ENCODE measurements at places on chromosomes 16 and 17. TPM values are rescaled to one million over a fixed set of nuclear protein-coding genes. Genes with fewer than 3 reads are reported as not detected.
A peak's percentile ranks its signal among the peaks of the same experiment; 100 is the strongest.

DNA sequence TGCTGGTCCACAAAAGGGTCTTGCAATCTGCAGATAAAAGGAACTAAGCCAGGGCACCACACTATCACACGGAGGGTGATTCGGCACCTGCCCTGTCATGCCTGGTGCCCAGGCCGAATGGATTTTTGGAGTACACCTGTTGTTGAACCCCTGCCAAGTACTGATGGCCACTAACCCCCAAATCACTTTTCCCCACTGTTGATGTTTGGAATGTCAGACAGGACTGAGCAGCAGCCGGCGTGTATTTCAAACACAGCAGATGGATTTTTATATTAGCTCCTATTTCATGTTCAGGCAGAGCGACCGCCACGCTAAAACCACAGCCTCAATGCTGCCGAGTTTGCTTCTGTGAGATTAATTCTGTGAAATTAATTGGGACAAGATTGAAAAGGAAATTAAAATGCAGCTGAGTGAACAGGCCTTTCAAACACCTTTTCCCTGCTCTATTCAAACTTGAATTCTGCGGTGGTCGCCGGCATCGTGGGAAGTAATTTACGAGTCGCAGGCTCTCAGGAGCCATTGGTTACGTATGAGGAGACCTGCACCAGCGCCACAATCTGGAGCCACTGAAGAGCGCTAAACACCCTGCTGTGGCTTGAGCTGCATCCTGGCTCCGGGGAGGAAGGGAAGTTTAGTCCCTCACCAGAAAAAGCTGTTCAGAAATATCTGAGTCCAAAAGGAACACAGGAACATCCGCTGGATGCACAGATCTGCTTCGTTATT lies 48.5 kb downstream of the SNX11 start:
- no peak for DNase-seq

DNA sequence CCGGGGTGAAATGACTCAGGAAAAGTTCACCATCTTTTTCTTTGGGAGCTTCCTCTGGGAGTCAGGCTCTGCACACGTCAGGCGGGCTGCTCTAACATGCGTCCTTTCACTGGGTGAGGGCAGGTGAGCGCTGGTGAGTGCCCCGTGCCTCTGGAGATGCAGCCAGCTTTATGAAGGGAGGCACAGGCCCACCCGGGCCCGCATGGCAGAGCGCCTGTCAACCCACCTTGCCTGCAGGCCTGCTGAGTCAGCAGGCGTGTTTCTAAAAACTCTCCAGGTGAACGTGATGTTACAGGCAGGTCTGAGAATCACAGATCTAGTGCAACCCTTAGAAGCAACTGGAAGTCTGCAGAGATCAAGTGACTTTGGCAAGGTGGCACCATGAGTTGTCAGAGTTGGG lies 18.4 kb downstream of the MAP1LC3B start:
- no peak for DNase-seq

GRCh38 chr17:17425005-17425404 lies 51.8 kb upstream of the MED9 start:
- no peak for DNase-seq

- no peak for DNase-seq
Measured at GRCh38 chr16:85625485-85626117, 12.5 kb downstream of the GSE1 start.

- peak; percentile 78 for DNase-seq
Measured at GRCh38 chr17:81142301-81143199, 22.8 kb upstream of the PVALEF start.

GRCh38 chr16:81138831-81139557 lies 42.8 kb upstream of the GCSH start:
- DNase-seq, result no peak

DNA sequence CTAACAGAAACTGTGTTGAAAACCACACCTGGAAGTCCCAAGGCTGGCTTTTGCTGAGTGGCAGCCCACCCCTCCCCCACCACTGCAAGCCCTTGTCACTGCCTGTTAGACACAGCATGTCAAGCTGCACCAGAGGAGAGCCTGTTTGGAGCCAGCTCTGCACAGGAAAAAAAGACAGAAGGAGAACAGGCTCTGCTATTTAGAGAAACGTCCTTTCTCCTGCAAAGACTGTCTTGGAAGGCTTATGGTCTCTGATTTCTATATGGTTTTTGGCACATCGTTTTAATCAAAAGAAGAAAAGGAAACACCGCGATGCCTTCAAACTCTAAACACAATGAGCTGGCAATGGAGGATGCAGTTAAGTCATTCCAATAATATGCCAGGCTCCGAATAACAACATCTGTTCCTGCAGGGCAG lies 275.5 kb downstream of the MAP2K4 start:
- DNase-seq, result no peak

The NTN1 gene
- total RNA-seq, result not detected

The TNK1 gene
- total RNA-seq, result 2.1 TPM

The CCDC144A gene
- 0.47 TPM for total RNA-seq

- DNase-seq, result no peak
Measured at GRCh38 chr17:59652119-59652518, 32.4 kb downstream of the CLTC start.

- no peak for DNase-seq
Measured at GRCh38 chr16:83802135-83802534, 5.6 kb upstream of the HSBP1 start.

- no peak for DNase-seq
Measured at GRCh38 chr17:78019367-78019975, 61.0 kb downstream of the TNRC6C start.

The TBC1D28 gene
- not detected for total RNA-seq

DNA sequence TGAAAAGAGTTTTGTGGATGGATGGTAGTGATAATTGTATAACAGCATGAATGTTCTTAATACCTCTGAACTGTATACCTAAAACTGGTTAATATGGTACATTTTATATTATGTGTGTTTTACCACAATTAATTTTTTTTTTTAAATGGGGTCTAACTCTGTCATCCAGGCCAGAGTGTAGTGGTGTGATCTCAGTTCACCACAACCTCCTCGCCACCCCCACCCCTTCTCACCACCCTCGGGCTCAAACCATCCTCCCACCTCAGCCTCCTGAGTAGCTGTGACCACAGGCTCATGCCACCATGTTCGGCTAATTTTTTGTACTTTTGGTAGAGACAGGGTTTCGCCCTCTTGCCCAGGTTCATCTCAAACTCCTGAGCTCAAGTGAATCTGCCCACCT lies 123.2 kb downstream of the CDRT15L2 start:
- DNase-seq, result no peak

- DNase-seq, result peak; percentile 35
Measured at GRCh38 chr16:9903-10665, 43.3 kb downstream of the POLR3K start.

GRCh38 chr17:15935891-15936290 lies 9.0 kb upstream of the ADORA2B start:
- no peak for DNase-seq

The CCL13 gene
- not detected for total RNA-seq

The CBX2 gene
- total RNA-seq, result 16.5 TPM

- no peak for DNase-seq
Measured at GRCh38 chr17:9805769-9806168, 14.4 kb upstream of the DHRS7C start.

The UTS2R gene
- not detected for total RNA-seq

GRCh38 chr17:77101521-77102410 lies 39.0 kb upstream of the SEC14L1 start:
- no peak for DNase-seq

The TMEM100 gene
- not detected for total RNA-seq

The CCL18 gene
- not detected for total RNA-seq

- DNase-seq, result no peak
Measured at GRCh38 chr17:46020998-46021397, 21.9 kb downstream of the STH start.

The PRSS53 gene
- total RNA-seq, result 5.3 TPM

The ADGRG3 gene
- total RNA-seq, result not detected

DNA sequence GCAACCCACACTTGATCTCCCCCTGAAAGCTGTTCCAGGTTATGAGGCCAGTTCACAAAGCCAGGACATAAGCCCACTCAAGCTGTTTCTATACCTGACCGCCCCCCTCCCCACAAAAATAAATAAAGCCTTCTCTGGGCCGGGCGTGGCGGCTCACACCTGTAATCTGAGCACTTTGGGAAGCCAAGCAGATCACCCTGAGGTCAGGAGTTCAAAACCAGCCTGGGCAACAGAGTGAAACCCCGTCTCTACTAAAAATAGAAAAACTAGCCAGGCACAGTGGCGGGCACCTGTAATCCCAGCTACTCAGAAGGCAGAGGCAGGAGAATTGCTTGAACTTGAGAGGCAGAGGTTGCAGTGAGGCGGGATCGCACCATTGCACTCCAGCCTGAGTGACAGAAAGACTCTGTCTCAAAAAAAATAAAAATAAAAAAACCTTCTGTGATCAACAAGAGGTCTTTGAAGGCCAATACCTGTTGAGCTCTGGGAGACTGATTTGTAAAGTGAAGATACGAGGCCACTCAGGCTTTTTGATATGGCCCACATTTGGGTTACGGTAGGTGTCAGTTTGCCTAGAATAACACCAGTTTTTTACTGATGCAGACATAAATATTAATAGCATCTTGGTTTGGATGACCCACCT lies 2.2 kb downstream of the KDM8 start:
- no peak for DNase-seq

GRCh38 chr17:75707079-75707571 lies 14.1 kb upstream of the ITGB4 start:
- no peak for DNase-seq

- peak; percentile 78 for DNase-seq
Measured at GRCh38 chr17:68437979-68438822, 19.1 kb downstream of the WIPI1 start.

The KRTAP1-1 gene
- not detected for total RNA-seq

DNA sequence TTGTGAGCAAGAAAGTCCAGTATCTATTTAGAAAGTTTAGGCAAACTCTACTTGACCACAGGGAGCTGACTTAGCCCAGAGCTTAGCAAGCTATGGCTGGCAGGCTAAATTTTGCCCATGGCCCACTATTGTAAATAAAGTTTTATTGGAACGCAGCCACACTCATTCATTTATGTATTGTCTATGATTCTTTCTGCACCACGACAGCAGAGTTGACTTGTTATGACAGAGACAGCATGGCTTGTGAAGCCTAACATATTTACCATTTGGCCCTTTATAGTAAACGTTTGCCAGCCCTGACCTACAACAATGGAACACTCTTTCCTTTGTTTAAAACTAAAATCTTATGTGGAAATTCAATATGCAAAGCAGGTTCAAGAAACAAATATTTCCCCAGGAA lies 100.0 kb upstream of the ZFHX3 start:
- no peak for DNase-seq

The CDRT15 gene
- not detected for total RNA-seq

DNA sequence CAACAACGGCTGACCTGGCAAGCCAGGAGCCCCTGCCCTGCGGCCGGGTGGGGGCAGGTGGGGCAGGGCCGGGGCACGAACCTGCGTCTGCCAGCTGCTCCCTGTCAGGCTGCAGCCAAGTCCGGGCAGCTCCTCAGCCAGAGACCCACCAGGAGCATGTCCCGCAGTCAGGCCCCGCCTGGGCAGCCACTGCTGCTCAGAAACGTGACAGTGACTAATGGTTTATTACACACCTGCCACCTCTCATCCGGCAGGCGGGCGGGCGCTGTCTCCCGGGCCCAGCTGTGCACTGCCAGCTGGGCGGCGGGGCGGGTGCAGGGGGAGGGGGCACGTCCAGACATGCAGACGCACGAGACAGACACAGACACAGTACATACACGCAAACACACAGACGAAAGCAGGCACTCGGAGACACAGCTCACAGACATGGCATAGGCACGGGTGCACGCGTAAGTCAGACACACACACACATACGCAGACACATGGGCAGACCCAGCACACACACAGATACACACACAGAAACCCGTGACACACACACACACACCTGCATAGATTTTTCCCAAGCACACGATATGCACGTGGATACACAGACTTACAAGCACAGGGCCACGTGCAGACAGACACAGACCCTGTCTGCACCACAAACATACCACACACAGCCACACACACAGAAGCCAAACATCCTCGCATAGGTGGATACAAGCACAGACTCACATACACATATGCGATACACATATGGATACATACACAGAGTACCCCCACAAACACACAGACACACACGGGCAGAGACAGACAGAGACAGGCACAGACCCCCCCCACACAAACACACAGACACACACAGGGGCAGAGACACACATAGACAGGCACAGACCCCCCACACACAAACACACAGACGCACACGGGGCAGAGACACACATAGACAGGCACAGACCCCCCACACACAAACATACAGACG lies 248.3 kb upstream of the CIBAR2 start:
- no peak for DNase-seq

DNA sequence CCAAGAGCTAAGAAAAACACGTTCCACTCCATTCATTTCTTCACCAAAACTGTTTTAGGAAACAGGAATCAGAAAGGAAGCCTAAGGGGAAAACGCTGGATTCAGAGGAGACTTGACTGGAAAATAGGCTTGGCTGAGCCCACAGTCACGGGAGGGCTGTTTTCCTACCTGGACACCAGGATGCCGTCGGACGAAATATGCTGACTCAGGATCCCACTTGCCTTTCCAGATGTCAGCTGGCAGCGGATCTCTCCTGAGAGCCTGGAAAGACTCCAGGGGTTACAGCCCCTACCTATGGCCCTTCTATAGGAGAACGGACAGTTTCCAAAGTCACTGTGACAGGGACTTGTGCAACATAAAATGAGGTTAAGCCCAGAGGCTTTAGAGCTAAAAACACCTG lies 245.1 kb downstream of the C16orf95 start:
- DNase-seq, result no peak

GRCh38 chr17:68127914-68128313 lies 92.4 kb downstream of the KPNA2 start:
- DNase-seq, result no peak

The PMFBP1 gene
- 2.9 TPM for total RNA-seq

GRCh38 chr17:62732125-62732524 lies 76.0 kb downstream of the MARCHF10 start:
- no peak for DNase-seq

- DNase-seq, result no peak
Measured at GRCh38 chr17:4941319-4941610, 1.2 kb downstream of the RNF167 start.

- DNase-seq, result no peak
Measured at GRCh38 chr16:25079637-25080378, 31.7 kb upstream of the LCMT1 start.
